ENCODE measurements at places on chromosomes 2 and 18.

GRCh38 chr2:231687133-231687852, 21.0 kb upstream of the PTMA start:
- DNase-seq, result peak; percentile 81

GRCh38 chr2:226903179-226903578, 67.3 kb downstream of the RHBDD1 start:
- no peak for DNase-seq

DNA sequence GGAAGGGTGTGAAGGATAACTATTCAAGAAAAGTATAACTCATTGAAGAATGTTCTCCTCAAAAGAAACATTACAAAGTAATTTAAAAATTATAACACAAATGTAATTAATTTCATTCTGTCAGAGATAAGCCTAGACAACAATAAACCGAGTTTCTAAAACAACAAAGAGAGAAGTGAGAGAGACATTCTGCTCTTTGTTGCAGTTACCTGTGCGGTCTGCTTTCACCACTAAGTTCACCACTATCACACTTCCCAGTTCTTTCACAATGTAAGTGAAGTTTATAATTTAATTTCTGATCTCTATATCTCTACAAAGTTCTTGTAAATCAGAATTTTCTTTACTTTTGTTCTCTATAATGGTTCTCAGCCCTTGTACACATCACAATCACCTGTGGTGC, 76.3 kb upstream of the FRZB start:
- DNase-seq, result no peak

- DNase-seq, result no peak
Measured at GRCh38 chr2:217466104-217466503, 536.7 kb downstream of the TNS1 start.

DNA sequence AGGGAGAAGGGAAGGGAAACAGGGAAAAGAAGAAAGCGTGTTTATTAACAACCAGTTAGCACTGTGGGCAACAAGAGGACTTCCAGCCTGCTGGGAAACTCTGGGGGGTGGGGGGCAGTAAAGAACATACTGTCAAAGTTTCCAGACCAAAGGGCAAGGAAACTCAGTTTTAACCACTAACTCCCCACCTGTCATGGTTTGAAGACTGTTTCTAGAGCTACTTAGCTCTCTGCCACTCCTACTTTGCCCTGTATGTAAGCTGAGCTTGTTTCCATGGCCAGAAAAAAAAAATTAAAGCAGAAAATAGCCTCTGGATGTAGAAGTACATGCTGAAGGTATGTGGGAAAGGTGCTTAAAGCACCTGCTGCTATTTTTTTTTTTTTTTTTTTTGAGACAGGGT, 11.0 kb upstream of the PTPN2 start:
- no peak for DNase-seq

DNA sequence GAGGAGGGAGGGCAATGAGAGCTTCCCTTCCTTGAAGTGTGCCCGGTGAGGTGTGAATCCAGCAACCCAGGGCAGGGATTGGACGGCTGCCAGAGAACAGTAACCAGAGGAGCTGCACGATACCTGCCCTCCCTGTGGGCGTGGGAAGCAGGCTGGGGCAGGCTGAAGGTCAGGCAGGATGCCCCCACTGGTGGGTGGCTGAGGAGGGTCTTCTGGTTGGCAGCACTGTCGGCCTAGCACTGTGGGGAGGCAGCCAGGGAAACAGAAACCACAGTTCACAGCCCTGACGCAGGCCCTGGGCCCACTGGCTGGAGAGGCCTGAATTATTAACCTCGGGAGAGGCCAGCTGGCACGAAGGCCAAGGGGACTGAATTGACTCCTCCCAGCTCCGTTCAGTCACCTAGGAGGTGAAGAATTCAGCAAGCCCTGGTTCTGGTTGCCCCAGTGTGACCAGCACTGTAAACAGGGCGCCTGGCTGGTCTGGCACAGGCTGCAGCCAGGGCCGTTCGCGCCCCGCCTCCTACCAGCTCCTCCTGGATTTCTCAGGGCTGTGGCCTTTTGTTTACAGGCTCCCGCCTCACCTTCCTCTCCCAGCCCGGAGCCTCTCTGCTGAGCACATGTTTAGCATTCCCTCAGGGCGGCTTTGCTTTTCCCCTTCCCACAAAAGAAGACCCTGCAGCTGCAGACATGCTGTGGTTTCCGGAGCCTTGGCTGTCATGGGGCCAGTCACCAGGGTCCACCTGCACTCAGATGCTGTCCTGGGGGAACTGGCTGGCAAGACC, 97.8 kb downstream of the B3GNT2 start:
- DNase-seq, result peak; percentile 51

DNA sequence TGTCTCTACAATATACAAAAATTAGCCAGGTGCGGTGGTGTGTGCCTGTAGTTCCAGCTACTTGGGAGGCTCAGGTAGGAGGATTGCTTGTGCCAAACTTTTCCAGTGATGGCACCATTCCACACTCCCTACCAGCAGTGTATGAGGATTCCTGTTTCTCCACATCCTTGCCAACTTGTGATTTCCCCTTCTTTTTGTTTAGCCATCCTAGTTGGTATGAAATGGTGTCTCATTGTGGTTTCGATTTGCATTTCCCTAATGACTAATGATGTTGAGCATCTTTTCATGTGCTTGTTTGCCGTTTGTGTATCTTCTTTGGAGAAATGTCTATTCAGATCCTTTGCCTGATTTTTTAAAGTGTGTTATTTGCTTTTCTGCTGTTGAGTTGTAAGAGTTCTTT, 41.0 kb downstream of the EPB41L5 start:
- no peak for DNase-seq

- DNase-seq, result peak; percentile 70
Measured at GRCh38 chr2:238596571-238597551, 170.1 kb downstream of the ASB1 start.

All from HepG2 (cell line).